ENCODE measurements at places on chromosomes 1 and 21. TPM values are rescaled to one million over a fixed set of nuclear protein-coding genes. Genes with fewer than 3 reads are reported as not detected.

The CGN gene
- 30.9 TPM for total RNA-seq

GRCh38 chr1:9371391-9371935, 78.8 kb downstream of the SPSB1 start:
- H3K4me1 ChIP-seq, result no peaks in the 10 kb centered on the region
- no peaks in the 10 kb centered on the region for H3K27me3 ChIP-seq
- H3K4me3 ChIP-seq, result no peak overlapping the region
- H3K36me3 ChIP-seq, result no peaks in the 10 kb centered on the region

- no peak for DNase-seq
- H3K27me3 ChIP-seq, result no peaks in the 10 kb centered on the region
- no peak overlapping the region for H3K4me3 ChIP-seq
- H3K4me1 ChIP-seq, result no peaks in the 10 kb centered on the region
Measured at GRCh38 chr21:16568244-16568643, 838.5 kb downstream of the USP25 start.

The RUNX3 gene
- total RNA-seq, result 0.35 TPM

DNA sequence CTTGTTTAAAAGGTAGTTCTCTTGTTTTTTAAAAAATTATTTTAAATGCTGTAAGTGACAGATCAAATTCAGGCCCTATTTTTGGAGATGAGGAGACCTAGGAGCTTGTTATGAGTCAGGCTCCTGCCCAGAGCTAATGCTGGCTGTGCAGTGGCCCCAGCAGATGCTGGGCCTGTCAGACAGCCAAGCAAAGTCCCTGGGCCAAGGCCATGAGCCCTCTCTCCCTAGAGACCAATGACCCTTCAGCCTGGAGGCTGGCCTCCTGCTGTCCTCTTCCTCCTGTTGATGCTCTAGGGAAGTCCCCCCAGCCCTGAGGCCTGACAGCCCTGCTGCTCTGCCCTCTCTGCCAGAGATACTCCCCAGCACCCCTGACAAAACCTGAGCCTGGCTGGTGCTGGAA, 128.1 kb upstream of the CTTNBP2NL start:
- no peak overlapping the region for H3K27ac ChIP-seq
- H3K4me1 ChIP-seq, result no peaks in the 10 kb centered on the region
- DNase-seq, result no peak
- no peaks in the 10 kb centered on the region for H3K36me3 ChIP-seq
- H3K27me3 ChIP-seq, result no peaks in the 10 kb centered on the region

DNA sequence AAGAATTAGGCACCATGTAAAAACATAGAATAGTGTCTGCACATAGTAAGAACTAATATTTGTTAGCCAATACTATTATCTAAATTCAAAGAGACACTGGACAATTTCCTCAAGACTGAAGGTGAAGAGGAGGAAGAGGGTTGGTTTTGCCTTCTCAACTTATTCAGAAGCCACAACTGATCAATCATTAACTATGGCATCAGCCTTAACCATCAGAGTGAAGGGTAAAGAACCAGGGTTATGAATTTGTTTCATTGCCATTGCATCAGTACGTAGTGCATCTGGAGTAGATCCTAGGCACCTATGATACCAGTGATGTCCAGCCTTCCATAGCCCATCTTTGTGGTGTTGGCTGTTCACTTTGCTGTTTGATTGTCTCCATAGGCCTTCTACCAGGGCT, 421.7 kb upstream of the DEPDC1 start:
- H3K4me1 ChIP-seq, result no peaks in the 10 kb centered on the region
- H3K36me3 ChIP-seq, result no peaks in the 10 kb centered on the region
- H3K27ac ChIP-seq, result no peak overlapping the region
- DNase-seq, result no peak
- no peak overlapping the region for H3K4me3 ChIP-seq

- H3K27ac ChIP-seq, result no peak overlapping the region
- peaks cover 10% of the 10 kb centered on the region for H3K36me3 ChIP-seq
- no peaks in the 10 kb centered on the region for H3K27me3 ChIP-seq
Measured at GRCh38 chr1:152745289-152745704, 12.5 kb upstream of the KPRP start.

DNA sequence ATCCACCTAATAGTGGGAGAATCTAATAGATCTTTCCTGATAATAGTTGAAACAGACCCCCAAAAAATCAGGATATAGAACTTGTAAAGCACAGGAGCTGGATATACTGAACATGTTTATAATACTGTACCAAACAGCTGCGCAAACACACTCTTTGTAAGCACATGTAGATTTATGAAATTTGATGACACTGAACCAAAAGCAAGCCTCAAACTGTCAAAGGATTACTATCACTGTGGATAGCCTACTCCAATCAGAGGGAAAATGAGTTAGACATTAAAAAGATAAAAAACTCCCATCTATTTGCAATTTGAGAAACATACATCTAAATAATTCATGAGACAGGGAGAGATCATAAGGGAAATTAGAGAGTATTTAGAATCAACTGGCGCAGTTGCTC, 26.1 kb downstream of the RCAN3 start:
- no peaks in the 10 kb centered on the region for H3K27me3 ChIP-seq
- DNase-seq, result no peak
- peaks cover 18% of the 10 kb centered on the region for H3K36me3 ChIP-seq
- H3K27ac ChIP-seq, result no peak overlapping the region

- DNase-seq, result peak; percentile 37
- no peak overlapping the region for H3K27ac ChIP-seq
- no peaks in the 10 kb centered on the region for H3K4me1 ChIP-seq
- H3K36me3 ChIP-seq, result peaks cover 10% of the 10 kb centered on the region
Measured at GRCh38 chr1:222454782-222455181, 93.1 kb downstream of the HHIPL2 start.

- H3K4me1 ChIP-seq, result no peaks in the 10 kb centered on the region
- H3K27ac ChIP-seq, result no peak overlapping the region
- no peaks in the 10 kb centered on the region for H3K27me3 ChIP-seq
- DNase-seq, result peak; percentile 36
- no peak overlapping the region for H3K4me3 ChIP-seq
Measured at GRCh38 chr1:85894651-85895050, 186.4 kb upstream of the ZNHIT6 start.

- no peak overlapping the region for H3K27ac ChIP-seq
- no peak overlapping the region for H3K4me3 ChIP-seq
- H3K36me3 ChIP-seq, result no peaks in the 10 kb centered on the region
Measured at GRCh38 chr1:43238085-43238484, 31.7 kb upstream of the TMEM125 start.

DNA sequence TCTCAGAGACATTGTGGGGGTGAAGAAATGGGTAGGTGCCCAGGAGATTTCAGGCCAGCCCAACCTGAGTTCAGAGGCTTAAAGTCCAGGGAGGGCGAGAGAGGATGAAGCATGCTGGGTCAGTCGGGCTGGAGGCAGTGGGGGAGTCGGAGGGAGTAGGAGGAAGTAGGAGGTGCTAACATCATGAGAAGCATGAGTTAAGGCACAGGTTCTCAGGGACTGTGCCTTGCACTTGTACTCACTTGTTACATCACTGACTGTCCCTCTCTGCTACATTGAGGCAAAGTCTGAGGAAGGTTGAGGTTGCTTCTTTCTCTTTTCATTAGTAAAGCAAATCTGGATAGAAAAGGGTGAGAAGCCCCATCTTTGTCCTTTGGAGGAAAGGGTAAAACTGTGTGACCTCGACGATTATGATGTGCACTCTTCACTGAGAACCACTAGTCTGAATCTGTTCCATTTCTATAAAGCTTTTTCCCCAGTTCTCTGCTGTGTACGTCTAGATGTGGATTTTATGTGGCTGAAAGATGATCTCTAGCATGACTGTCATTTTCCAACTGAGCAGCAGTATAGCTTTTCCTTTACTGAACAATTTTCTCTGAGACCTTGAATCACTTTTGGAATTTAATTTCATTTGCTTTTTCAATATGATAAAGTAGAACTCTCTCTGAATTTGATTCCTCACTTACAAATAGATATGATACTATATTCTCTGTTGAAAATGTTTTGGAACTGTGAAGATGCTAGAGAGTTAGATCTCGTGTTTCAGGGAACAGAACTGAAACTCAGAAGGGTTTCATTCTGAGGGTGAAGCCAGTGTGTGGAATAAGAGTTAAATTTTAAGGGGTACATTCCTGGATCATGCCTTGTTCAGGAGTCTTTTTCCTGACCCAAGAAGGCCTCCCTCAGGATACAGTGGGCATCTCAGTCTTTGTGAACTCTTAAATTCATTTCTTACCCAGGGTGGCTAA, 94.6 kb downstream of the FGGY start:
- H3K27me3 ChIP-seq, result no peaks in the 10 kb centered on the region
- H3K4me3 ChIP-seq, result no peak overlapping the region
- no peaks in the 10 kb centered on the region for H3K36me3 ChIP-seq
- no peak overlapping the region for H3K27ac ChIP-seq
- 0 out of 2 replicates have a peak, but pooled peaks cover 5% of the 10 kb centered on the region for H3K4me1 ChIP-seq

- H3K36me3 ChIP-seq, result no peaks in the 10 kb centered on the region
- no peak overlapping the region for H3K4me3 ChIP-seq
- no peak overlapping the region for H3K27ac ChIP-seq
- no peaks in the 10 kb centered on the region for H3K27me3 ChIP-seq
Measured at GRCh38 chr21:45355573-45355972, 49.4 kb upstream of the COL18A1 start.

- H3K27me3 ChIP-seq, result no peaks in the 10 kb centered on the region
- H3K4me3 ChIP-seq, result no peak overlapping the region
- H3K27ac ChIP-seq, result no peak overlapping the region
- peaks cover 33% of the 10 kb centered on the region for H3K36me3 ChIP-seq
- no peaks in the 10 kb centered on the region for H3K4me1 ChIP-seq
- DNase-seq, result no peak
Measured at GRCh38 chr1:178122283-178122682, 28.4 kb downstream of the RASAL2 start.

The S100A3 gene
- not detected for total RNA-seq

- DNase-seq, result no peak
- no peak overlapping the region for H3K27ac ChIP-seq
- no peaks in the 10 kb centered on the region for H3K27me3 ChIP-seq
- no peaks in the 10 kb centered on the region for H3K36me3 ChIP-seq
Measured at GRCh38 chr1:38872401-38873026, 634 bp downstream of the MYCBP start.

- H3K27me3 ChIP-seq, result no peaks in the 10 kb centered on the region
- H3K4me1 ChIP-seq, result no peaks in the 10 kb centered on the region
- H3K4me3 ChIP-seq, result no peak overlapping the region
- DNase-seq, result no peak
Measured at GRCh38 chr1:14468751-14469150, 129.7 kb upstream of the KAZN start.

- H3K27ac ChIP-seq, result no peak overlapping the region
- no peaks in the 10 kb centered on the region for H3K4me1 ChIP-seq
- H3K27me3 ChIP-seq, result no peaks in the 10 kb centered on the region
Measured at GRCh38 chr1:88979054-88979748, 13.2 kb downstream of the KYAT3 start.

- no peaks in the 10 kb centered on the region for H3K36me3 ChIP-seq
- H3K4me3 ChIP-seq, result no peak overlapping the region
- DNase-seq, result no peak
- H3K27ac ChIP-seq, result no peak overlapping the region
- no peaks in the 10 kb centered on the region for H3K4me1 ChIP-seq
Measured at GRCh38 chr1:121546830-121547591, 362.2 kb downstream of the SRGAP2C start.

The NPR1 gene
- 8.9 TPM for total RNA-seq

The MYOG gene
- not detected for total RNA-seq

DNA sequence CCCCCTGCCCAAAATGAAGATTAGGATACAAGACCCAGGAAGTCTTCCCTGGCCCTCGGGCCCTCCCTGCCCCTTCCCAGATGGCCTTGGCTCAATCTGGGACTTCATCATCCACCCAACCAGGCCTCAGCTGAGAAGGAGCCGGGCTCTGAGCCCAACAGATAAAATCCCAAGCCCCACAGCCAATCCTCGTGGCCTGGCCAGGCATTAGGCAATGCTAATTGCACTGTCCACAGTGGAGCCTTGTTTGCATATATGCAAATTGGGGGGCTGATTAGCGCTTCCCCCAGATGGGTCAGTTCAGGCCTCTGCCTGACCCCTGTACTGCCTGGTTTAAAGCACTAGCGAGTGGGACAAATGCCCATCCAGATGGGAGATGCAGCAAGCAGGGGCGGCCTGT, 34.9 kb downstream of the IGSF21 start:
- H3K36me3 ChIP-seq, result no peaks in the 10 kb centered on the region
- DNase-seq, result no peak
- H3K27ac ChIP-seq, result no peak overlapping the region
- H3K27me3 ChIP-seq, result no peaks in the 10 kb centered on the region
